DMS79 (cell line): ENCODE measurements at places on chromosomes 1 and 21.

- no peak for DNase-seq
These were observed 36.8 kb upstream of the RALGPS2 start for GRCh38 chr1:178688244-178688643.

- no peak for DNase-seq
These were observed 28.9 kb downstream of the LEPR start for GRCh38 chr1:65449214-65449823.

DNA sequence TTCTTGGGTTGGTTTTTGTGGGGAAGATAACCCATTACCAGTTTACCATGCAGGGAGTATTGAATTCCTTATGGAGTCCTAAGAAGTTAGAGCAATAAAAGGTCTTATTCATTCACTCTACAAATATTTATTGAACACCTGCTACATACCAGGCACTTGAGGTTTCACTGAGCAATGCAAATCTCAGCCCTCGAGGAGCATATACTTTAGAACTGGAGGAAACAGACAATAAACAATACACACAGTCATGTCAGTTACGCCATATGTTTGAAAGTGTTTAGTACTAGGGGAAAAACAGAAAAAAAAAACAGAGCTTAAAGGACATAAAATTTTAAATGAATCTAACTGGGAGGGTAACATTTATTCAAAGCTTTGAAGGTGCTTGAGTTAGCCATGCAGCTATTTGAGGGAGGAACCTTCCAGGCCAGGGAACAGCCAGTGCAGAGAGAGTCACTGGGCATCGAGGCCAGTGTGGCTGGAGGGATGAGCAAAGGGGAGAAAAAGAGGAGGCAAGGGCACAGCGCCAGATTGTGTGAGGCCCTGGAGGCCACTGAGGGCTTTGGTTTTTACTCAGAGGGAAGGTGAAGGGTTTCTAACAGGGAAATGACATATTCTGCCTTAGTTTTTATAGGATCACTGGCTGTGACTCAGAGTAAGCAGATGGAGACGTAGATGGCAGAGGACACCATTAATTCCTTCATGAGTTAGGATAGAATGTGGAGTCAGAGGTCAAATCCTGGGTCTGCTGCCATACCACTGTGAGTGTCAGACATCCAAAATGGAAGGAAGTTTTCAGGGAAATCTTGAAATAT is 32.7 kb downstream of the C1orf21 start:
- DNase-seq: no peak

DNA sequence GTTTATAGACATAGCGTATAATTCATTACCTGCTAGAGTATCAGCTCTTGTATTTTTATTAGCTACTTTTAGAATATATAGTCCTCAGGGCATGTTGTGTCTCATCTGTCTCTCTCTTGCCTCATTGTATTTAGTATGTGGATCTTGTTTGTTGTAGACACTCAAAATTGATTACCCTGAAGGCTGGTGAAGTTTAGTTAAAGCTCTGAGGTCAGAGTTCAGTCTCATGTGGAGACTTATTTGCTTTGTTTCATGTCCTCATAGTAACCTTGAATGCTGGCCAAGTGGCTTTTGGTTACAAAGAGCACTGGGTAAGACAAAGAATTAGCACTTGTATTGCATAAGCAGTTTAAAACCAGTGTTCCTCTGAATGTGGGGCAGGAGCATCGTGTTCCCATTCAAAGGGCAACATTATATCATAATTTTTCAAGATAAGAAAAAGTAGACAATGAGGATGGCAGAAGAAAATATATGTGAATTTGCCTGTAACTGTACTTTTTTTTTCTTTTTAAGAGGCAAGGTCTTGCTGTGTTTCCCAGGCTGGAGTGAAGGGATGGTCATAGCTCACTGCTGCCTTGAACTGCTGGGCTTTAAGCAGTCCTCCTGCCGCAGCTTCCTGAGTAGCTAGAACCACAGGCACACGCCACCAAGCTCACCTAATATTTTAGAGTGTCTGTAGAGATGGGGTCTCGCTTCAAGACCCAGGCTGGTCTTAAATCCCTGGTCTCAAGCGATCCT is 17.4 kb downstream of the CNST start:
- DNase-seq: peak; percentile 49

GRCh38 chr1:204194771-204195170 is 1.5 kb downstream of the KISS1 start:
- no peak for DNase-seq

- no peak for DNase-seq
These were observed 2.0 kb upstream of the INPP5B start for GRCh38 chr1:37948841-37949240.

GRCh38 chr1:240705579-240705978 is 93.6 kb upstream of the GREM2 start:
- DNase-seq: no peak

DNA sequence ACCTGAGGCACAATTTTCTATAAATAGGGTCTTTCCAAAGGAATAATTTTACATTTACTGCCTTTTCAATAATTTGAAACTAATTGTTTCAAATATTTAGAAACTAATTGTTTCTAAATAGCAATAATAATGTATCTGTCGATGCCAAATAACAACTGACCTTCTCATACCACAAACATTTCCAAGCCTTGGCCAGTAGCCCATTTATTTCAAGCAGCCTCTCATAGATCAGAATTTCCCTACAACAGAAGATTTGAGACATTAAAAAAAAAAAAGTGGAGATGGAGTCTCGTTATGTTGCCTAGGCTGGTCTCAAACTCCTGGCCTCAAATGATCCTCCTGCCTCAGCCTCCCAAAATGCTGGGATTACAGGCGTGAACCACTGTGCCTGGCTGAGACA is 2.1 kb upstream of the GFI1 start:
- no peak for DNase-seq
